Stimulated activated CD4-positive, alpha-beta T cell treated with anti-CD3 and anti-CD28 coated beads, Interleukin-4, amount 100 ng/mL, for 24 hours (primary cell): ENCODE measurements at places on chromosomes 6 and 20.

DNA sequence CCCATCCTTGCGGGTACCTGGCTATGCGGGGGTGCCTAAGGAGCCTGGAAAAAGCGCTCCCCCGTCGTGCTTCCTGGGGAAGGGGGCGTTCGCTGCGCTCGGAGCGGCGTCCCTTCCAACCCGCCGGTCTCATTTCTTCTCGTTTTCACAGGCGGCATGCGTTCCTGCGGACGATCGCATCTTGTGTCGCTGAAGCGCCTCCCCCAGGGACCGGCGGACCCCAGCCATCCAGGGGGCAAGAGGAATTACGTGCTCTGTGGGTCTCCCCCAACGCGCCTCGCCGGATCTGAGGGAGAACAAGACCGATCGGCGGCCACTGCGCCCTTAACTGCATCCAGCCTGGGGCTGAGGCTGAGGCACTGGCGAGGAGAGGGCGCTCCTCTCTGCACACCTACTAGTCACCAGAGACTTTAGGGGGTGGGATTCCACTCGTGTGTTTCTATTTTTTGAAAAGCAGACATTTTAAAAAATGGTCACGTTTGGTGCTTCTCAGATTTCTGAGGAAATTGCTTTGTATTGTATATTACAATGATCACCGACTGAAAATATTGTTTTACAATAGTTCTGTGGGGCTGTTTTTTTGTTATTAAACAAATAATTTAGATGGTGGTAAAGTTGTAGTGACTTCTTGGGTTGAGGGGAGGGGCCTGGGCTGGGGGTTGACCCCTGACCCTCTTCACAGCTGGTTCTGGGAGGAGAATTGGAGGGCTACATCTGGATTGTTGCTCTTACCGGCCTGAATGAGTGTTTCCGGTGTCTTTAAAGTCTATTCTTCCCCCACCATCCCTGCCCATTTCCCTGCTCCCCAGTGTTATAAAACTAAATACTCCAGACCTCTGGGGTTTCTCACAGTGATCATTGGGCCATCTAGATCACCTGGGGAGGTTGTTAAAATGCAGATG lies 1.1 kb downstream of the ID1 start:
- no peak for DNase-seq

GRCh38 chr6:141501616-141502015 lies 631.1 kb upstream of the GJE1 start:
- DNase-seq, result no peak

DNA sequence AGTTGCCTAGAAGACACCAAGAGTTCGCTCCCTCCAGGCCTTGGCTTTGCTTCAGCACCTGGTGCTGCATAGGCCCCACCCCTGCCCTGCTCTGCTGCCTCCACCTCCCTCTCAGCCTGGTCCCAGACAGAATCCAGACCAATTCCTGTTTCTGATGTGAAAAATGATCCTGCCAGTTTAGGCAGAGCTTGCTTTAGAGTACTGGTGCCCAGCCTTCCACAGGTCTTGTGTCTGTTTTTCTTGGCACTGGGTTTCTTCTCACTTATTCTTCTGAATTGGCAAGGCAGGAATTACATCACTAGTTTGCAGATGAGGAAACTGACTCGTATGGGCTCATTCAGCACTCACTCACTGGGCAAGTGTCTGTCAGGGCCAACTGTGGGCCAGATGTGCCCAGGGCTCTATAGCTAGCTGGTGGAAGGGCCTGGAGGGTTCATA lies 53.0 kb downstream of the HLA-A start:
- DNase-seq, result no peak

DNA sequence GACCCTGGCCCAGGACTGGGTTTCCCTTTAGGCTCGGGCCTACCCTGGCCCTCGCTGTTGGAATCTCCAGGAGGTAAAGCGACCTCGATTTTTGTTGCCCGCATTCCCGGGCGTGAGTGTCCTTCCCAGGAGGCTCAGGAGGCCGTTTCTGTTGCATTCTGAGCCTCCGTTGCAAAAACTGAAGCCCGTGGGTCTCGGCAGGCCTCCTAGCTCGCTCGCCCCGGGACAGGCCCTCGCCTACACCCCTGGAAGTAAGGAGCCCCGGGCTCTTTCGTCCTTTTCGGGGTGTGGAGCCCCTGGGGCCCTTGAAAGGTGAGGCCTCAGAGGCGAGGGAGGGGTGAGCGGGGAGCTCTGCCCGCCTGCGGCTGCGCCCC lies 2.3 kb downstream of the NR2E1 start:
- no peak for DNase-seq

DNA sequence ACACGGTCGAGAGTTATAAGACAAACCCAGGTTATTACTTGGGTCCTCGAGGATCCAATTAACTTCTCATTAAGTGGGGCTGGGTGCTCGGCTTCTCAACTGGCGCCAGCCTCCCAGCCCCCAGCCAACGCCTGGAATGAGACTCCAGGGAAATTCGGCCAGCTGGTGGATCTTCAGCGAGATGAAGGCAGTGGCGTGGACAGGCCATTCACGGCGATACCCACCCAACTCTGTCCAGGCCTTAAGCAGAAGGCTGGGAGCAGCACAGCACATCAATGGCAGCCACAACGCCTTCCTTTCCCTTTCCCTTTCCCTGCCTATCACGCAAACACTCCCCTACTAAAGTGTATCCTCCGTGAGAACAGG lies 868 bp downstream of the METTL24 start:
- DNase-seq, result no peak

DNA sequence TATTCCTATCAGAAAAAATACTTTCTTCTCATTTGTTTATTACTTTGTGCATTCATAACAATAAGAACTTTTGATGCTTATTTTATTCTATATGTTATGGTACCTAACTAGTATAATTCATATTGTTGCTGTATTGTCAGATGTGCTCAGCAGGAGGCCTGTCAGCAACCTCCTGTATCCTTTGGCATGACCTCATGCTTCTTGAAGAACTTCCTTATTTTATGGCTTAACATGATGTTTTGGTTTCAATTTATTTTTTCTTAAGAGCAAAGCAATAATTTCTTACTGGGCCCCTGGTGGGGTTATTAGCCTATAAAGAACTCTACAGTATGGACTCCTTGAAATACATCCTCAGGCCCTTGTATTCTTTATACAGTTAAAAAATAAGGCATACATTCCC lies 17.3 kb downstream of the GGTLC1 start:
- no peak for DNase-seq

DNA sequence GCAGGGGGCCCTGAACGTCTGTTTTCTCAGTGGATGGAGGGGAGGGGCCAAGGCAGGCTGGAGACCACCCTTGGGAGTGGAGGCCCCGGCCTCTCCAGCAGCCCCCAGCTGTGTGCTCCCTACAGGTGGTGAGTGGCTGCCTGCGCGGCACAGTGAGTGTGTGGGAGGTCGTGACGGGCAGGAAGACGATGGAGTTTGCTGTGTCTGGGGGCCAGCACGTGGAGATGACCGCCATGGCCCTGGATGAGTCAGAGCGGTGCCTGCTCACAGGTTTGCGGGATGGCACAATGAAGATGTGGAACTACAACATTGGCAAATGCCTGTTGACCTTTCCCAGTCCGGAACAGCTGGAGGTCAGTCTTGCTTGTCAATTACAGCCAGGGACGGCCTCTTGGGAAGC lies 52.6 kb downstream of the EFCAB8 start:
- DNase-seq, result no peak

DNA sequence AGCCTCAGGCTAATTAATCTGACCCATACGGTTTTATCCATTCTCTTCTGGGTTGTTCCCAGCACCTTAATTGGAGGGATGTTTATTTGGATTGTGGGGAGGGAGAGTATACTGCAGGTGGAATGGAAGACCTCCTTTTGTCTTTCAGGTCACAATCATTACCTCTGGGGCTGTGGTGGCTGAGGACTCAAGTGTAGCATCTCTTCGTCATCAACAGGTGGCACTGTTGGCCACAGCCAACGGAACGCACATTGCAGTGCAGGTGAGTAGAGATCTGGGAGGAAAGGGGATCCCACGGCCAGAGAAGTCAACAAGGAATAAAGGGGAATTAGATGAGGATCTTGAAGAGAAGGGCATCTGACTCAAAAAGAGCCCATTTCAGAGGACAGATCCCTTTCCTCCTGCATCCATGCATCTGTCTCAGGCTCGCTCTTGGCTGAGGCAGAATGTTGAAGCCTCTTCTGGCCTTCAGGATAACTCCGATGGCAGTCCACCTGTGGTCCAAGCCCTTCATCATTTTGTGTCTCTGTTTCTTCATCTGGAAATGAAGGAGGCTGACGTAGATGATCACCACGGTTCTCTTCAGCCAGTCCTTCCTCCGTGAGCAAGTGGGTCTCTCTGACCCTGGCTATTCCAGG lies 3.2 kb upstream of the DEF6 start:
- DNase-seq, result peak; percentile 59

GRCh38 chr6:155174576-155175211 lies 89.1 kb upstream of the CLDN20 start:
- peak; percentile 75 for DNase-seq

GRCh38 chr6:52020945-52021570 lies 66.4 kb downstream of the PKHD1 start:
- DNase-seq, result no peak

DNA sequence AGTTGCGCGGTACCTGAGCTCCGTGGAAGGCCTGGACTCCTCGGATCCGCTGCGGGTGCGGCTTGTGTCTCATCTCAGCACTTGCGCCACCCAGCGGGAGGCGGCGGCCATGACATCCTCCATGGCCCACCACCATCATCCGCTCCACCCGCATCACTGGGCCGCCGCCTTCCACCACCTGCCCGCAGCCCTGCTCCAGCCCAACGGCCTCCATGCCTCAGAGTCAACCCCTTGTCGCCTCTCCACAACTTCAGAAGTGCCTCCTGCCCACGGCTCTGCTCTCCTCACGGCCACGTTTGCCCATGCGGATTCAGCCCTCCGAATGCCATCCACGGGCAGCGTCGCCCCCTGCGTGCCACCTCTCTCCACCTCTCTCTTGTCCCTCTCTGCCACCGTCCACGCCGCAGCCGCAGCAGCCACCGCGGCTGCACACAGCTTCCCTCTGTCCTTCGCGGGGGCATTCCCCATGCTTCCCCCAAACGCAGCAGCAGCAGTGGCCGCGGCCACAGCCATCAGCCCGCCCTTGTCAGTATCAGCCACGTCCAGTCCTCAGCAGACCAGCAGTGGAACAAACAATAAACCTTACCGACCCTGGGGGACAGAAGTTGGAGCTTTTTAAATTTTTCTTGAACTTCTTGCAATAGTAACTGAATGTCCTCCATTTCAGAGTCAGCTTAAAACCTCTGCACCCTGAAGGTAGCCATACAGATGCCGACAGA lies 9.9 kb downstream of the HEY2 start:
- DNase-seq, result no peak
